ENCODE measurements at places on chromosomes 3 and 15.

- DNase-seq: no peak
Observed at GRCh38 chr3:5302661-5303060, 115.2 kb downstream of the EDEM1 start.

- peak; percentile 30 for DNase-seq
Observed at GRCh38 chr15:89378296-89379151, 43.9 kb upstream of the POLG start.

GRCh38 chr15:75205064-75205395, 3.3 kb downstream of the C15orf39 start:
- DNase-seq: no peak

GRCh38 chr3:69326855-69327300, 59.0 kb downstream of the FRMD4B start:
- no peak for DNase-seq

DNA sequence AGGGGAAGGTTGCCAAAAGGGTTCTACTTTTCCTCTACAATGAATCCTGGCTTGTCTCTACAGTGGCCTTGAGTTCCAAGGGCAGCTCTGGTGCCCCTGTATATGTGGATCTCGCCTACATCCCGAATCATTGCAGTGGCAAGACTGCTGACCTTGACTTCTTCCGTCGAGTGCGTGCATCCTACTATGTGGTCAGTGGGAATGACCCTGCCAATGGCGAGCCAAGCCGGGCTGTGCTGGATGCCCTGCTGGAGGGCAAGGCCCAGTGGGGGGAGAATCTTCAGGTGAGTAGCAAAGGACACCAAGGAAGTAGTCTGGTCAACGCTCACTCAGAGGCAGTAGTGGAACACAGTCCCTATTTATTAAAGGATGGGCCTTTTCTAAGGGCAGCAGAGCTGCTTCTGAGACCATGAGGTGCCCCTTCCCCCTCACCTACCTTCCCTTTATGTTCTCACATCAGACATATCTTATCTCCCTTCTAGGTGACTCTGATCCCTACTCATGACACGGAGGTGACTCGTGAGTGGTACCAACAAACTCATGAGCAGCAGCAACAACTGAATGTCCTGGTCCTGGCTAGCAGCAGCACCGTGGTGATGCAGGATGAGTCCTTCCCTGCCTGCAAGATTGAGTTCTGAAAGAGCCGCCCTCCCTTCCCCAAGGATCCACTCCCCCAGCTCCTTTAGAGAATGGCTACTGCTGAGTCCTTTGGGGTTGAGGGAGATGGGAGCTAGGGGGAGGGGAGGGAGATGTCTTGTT, 12.4 kb downstream of the MAP1A start:
- DNase-seq: no peak

- no peak for DNase-seq
Observed at GRCh38 chr3:187629711-187630110, 40.5 kb downstream of the SST start.

DNA sequence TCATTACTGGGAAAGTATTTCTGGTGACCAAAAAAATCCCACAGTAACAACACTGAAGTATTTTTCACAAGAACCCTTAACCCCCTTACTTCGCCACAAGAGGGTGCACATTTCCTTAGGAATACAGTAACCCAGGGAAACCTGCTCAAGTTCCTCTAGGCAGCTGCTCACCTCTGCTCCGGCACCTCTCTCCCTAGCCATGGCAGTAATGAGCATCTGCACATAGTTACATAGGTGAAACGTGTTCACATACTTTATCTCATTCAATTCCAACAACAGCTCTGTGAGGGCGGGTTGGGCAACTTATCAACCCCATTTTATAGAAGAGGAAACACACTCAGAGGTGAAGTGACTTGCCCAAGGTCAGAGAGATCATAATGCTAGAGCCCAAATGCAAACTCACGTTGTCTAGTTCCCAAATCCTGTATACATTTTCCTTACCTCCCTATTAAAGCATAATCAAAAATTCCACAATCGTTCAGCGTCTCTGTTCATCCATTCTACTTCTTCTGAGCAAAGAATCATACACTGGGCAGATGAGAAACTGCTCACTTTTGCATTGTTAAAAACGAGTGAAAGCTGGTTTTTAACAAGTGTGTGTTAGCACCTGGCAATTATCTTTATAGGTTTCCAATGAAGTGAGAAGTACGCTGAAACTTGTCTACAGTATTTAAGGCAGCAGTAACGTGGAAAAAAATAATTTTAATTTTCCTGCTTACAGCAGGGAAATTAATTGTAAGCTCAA, 90.7 kb downstream of the IGF2BP2 start:
- no peak for DNase-seq

GRCh38 chr3:124558991-124559845, 171.0 kb upstream of the UMPS start:
- no peak for DNase-seq

DNA sequence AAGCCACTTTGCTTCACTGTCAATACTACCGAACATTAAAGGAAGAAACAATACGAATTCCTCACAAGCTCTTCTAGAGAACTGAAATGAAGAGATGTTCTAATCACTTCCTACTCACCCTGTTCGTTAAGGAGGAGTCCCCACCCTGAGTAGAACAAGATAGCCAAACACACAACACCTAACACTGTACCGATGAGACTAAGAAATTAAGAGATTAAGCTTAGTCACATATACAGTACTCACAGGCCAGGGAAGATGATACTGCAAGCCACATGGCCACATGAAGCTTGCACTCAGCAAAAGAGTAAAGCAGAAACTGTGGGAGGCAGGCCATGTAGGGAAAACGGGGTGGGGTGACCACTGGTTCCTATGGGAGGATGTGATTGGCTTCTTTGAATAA, 48.0 kb downstream of the CGGBP1 start:
- no peak for DNase-seq

DNA sequence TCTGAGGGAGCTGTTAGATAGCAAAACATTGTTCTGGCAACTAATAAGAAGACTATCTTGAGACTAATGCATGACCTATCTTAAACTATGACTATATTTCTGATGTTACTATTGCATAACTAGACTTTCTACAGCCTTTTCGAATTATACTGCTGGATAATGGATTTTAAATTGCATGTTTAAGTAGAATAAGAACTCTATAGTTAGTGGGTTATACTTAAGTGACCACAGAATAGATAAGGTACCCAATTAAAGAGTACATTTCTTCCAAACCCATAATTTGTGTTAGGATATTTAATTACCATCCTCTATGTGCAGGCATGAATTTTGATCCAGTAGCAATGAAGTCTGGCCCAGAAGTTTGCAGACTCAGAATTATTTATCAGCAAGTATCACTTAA, 44.6 kb upstream of the SPPL2A start:
- no peak for DNase-seq

GRCh38 chr15:27768732-27769475, 330.2 kb downstream of the OCA2 start:
- DNase-seq: no peak

DNA sequence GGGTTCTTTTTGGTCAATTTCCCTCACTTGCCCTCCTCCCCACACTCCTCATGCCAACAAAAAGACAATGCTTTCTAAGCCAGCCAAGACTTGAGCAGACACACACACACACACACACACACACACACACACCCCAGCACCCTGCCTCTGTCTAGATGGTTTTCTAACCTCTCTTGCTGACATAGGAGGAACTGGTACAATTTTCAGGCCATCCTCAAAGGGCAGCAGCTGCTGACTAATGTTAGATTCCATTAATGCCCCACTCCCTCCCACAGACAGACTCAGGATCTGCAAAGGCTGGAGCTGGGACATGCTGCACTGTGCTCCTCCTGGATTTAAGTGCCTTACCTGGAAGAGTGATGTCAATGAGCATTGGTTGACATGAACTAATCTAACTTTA, 438.4 kb downstream of the OCA2 start:
- no peak for DNase-seq

- no peak for DNase-seq
Observed at GRCh38 chr15:48001393-48002039, 119.3 kb upstream of the SLC24A5 start.

GRCh38 chr3:182136008-182136910, 424.5 kb downstream of the SOX2 start:
- DNase-seq: no peak

GRCh38 chr3:188287339-188287738, 133.4 kb downstream of the LPP start:
- no peak for DNase-seq

DNA sequence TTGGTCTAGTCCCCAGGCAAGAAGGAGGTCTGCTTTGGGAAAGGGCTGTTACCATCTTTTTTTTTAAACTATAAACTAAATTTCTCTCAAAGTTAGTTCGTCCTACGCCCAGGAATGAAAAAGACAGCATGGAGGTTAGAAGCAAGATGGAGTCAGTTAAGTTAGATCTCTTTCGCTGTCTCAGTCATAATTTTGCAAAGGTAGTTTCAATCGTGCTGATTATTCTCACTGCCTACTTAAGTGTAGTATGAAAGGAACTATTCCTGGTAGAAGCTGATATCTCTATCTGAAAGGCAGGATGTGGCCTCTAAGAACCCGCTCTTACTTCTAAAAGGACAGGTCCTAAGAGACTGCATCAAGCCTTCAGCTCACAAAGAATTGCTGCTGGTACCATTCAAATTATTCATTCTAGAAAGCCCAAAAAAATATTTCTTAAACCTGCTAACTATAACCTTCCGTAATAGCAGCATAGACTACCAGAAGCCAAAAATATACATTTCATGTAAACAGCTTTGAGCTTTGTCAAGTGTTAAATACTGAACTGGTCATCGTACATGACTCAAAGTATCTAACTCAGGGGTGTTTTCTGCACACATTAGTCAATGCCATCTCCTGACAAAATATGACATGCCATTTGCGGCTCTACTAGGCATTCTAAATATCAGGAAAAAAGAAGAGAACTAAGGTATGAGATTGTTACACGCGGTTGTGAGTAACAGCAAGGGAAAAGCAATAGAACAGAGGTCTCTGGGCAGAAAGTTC, 96.0 kb upstream of the CCDC80 start:
- DNase-seq: no peak

DNA sequence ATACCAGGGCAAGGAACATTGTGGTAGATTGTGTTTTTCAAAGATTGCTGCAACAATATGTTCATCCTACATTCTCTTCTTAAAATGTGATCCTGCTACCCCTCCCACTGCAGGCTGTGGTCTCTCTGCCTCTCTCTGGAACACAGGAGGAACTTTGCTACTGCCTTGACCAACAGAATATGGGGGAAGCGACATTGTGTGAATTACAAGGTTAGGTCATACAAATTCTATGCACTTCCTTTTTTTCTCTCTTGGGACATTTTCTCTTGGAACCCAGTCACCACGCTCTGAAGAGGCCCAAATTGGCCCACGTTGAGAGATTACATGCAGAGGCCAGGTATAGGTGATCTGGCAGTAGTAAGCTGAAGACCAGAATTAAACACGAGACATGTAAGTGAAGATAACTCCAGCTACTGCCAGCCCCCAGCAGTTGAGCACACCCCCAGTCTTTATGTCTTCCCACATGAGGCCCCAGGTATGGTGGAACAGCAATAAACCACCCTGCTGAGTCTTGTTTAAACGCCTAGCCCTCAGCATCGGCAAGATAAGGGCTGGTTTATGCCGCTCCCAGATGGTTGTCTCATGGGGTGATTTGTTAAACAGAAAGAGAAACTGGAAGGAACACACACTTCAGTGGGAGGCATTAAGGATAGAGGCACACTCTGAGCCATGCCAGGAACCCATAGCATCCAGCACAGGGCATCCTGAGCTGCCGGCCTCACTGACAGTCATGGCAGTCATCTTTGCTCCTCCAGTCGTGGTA, 59.9 kb downstream of the FAM43A start:
- DNase-seq: no peak

DNA sequence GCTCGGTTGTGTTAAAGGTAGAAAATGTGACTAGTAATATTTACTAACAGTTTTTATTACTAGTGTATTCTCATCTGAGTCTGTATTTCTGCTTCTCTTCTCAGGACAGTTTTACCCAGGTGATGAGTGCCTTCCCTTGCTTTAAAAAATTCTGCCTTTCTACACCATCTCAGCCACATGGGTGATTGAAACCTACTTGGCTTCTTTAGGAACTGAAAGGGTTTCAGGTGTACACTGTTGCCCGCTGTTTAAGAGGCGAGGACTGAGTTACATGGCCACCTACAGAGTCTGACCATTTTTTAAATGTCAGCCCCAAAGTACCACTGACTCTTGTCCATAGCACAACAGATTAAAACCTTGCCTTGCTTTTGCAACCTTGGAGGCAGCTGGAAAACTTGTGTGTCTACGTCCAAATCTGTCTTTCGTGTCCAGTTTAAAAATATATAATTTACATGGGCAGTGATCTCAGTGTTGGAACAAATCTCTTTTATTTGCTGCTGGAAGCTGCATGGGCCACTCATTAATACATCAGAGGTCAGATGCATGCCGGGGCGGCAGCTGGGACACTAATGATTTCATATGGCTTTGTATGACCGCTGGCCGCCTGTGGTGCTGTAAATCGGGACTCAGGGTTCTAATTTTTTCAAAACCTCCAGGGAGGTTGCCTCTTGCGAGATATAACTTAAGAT, 44.6 kb downstream of the TRIM71 start:
- no peak for DNase-seq

DNA sequence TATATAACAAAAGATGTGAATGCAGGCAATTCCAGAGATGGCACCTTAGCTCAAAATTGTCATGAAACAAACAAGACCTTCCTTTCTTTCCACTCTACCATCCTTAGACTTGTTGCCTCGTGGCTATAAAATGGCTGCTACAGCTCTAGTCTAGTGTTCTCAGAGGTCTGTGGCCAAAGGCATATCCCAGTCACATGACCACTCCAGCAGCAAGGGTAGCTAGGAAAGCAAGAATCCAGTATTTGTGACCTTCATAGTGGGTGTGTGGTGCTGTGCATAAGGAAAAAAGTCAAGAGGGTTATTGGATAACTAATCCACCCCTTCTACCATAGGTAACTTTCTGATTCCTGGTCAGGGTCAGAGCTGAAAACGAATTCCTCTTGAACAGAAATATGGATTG, 27.1 kb upstream of the LIPC start:
- DNase-seq: no peak

DNA sequence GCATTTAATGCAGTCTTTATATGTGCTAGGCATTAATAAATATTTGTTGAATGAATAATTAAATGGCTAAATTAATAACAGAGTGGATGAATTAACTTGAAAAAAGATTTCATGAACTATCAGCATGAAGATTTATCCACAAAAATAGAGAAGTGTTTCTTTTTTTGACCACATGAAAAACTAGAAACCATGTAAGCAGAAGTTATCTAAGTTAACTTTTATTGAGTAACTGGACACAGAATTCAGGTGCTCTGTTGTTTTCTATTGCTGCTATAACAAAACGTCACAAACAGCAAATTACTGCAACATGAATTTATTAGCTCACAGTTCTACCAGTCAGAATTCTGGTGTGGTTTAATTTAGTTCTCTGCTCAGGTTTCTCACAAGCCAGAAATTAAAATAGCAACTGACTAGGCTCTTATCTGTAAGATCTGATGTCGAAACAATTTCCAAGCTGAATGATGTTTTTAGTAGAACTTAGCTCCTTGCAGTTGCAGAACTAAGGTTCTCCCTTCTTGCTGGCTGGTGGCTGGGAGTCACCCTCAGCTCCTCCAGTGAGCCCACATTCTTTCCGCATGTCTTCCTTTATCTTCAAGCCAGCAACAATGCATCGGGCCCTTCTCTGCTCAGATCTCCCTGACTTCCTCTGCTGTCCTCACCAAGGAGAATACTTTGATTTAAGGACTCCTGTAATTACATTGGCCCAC, 810.2 kb upstream of the ALCAM start:
- no peak for DNase-seq

GRCh38 chr3:43009547-43009946, 30.4 kb downstream of the GASK1A start:
- no peak for DNase-seq

- no peak for DNase-seq
Observed at GRCh38 chr3:113136071-113136470, 75.3 kb upstream of the BOC start.
